CD4-positive, alpha-beta T cell treated with Interleukin-12 subunit alpha and Interleukin-12 subunit beta, for 1 hour (primary cell): ENCODE measurements at places on chromosomes 16 and 17.
A peak's percentile ranks its signal among the peaks of the same experiment; 100 is the strongest.

GRCh38 chr17:67157732-67158639, 87.0 kb downstream of the HELZ start:
- DNase-seq, result peak; percentile 7

DNA sequence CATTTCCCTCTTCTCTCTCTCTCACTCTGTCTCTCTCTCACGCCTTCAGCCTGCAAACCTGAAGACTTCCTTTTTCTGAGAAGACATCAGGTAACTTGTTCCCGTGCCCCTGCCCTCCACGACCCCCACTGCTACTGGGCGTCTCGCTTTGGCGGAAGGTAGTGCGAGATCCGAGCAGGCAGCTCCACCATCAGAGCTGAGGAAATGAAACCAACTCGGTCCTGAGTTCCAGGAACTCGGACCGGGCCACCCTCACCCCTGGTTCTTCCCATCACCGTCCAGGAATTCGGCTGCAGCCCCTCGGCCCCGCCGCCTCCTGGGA, 585 bp downstream of the MLKL start:
- peak; percentile 26 for DNase-seq

- DNase-seq, result no peak
Observed at GRCh38 chr17:22268214-22268911, 576.0 kb downstream of the KCNJ18 start.

GRCh38 chr16:19804538-19805323, 79.9 kb downstream of the GPRC5B start:
- peak; percentile 32 for DNase-seq

DNA sequence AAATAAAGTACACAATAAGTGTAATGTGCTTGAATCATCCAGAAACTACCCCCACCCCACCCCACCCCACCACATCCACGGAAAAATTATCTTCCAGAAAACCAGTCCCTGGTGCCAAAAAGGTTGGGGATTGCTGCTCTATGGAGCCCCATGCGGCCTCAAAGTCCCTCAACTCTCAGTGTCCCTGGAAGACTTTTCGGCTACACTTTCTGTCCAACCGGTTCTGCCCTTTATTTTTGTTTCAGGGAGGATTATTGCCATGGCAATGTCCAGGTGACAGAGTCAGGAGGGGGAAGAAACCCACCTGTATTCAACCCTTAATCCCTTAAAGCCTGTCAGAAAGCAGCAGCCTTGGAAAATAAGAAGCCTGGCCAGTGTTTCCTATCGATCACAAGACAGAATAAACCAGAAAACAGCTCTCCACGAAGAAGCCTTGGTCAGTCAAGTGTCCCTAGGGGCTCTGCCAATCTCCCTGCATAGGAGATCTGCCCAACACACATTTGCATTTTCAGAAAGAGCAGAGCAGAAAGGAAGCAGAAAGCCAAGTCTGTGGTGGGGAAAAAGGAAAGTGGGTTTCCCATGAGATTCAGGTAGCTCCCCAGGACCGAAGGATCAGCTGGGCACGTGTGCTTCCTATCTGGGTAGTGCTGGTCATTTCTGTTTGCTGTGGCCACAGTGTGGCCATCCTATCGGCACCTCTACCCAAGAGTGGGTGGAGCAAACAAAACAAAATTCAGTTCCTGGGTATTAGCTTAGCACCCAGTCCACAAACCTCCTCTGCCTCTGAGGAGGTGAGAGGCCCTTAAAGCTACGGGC, 342.7 kb downstream of the SOX9 start:
- no peak for DNase-seq

DNA sequence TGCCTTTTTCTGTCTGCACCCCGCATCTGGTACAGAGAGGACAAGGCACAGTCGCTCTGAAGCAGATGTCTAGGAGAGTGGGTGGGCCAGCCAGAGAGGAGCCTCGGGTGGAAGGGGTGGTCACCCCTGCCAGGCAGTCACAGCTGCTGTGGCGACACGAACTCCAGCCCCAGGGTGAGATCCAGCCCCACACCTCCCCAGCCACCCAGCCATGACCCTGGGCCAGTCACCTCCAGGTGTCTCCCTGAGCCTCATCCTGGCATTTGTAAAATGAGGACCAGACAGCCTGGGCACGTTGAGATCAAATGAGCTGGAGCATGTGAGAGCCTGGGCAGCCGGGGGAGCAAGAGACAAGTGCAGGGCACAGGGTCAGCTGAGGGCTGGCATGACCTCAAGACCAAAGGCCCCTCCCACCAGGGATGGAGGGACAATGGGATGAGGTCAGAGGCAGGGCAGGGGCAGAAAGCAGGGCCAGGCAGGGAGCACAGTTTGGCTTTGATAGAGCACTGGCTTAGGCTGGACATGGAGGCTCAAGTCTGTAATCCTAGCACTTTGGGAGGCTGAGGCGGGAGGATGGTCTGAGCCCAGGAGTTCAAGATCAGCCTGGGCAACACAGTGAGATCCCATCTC, 7.7 kb downstream of the ADAM11 start:
- no peak for DNase-seq

- DNase-seq, result no peak
Observed at GRCh38 chr17:2388020-2388682, 12.7 kb downstream of the MNT start.

GRCh38 chr16:64094181-64094965, 1027.5 kb downstream of the CDH11 start:
- DNase-seq, result no peak
